ENCODE measurements at places on chromosomes 3 and 15.

GRCh38 chr3:149527531-149528339, 53.2 kb downstream of the TM4SF4 start:
- DNase-seq = peak; percentile 12

- DNase-seq = no peak
These were observed 5.8 kb upstream of the SAMMSON start for GRCh38 chr3:69993757-69994156.

DNA sequence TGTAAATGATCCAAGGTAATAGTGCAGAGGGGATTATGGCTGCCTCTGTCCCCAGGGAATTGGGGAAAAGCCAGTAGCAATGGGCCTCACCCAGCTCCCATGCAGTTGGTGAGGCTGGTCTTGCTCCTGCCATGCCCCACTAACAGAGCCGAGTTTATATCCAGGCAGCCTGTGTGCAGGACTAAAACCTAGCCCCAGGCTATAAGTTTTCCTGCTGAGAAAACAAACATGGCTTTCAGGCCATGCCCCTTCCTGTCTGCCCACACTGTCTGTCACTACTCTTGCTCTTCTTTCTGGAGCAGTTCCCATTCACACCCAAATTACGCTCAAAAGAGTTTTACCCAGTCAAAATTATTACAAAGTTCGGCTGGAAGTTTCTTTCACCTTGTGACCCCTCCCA, 73.5 kb upstream of the SPATA16 start:
- peak; percentile 7 for DNase-seq

- no peak for DNase-seq
These were observed 109.2 kb upstream of the NANOGP8 start for GRCh38 chr15:35194296-35194695.

GRCh38 chr3:139317660-139318430, 26.0 kb upstream of the MRPS22 start:
- DNase-seq = no peak

- DNase-seq = no peak
These were observed 25.8 kb downstream of the COLQ start for GRCh38 chr3:15495461-15496340.

DNA sequence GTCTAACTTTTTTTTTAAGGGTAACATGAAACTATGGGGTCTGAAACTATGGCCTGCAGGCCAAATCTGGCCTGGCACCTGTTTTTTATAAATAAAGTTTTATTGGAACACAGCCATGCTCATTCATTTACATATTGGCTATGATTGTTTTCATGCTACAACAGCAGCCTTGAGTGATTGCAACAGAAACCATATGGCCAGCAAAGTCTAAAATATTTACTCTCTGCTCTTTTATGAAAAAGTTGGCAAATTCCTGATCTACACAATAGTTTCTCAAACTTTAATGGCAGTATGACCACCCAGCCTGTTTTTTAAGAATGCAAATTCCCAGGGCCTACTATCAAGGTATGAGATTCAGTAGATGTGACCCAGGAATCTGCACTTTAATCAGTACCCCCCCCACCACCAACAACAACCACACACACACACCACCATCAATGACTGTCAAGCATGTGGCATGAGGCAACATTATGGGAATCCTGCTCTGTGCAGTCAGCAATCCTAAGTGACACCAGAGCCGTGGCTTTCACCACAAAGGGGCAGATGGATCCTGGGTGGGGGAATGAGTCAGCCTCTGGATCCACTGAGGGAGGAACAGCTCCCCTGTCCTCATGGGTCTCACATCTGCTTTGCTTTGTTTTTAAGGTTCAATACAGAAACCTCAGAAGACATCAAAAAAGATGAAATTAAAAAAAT, 142.8 kb downstream of the NTRK3 start:
- DNase-seq = no peak

DNA sequence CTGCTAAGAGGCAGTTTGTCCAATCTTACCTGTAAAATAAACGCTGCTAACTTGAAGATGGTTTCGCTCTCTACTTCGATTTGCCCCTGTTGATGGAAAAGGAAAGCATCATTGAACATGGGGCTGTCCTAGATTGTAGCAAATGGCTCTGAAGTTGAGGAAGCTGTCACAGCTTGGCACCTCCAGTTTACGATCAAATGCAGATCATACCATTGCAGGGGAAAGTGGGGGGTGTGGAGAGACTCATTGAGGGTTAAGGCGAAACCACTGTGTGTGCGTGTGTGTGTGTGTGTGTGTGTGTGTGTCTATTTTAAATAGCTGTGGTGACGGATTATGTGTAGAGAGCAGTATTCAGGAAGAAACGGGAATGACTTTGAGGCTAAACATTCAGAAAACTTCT, 127.6 kb upstream of the LMOD3 start:
- no peak for DNase-seq

DNA sequence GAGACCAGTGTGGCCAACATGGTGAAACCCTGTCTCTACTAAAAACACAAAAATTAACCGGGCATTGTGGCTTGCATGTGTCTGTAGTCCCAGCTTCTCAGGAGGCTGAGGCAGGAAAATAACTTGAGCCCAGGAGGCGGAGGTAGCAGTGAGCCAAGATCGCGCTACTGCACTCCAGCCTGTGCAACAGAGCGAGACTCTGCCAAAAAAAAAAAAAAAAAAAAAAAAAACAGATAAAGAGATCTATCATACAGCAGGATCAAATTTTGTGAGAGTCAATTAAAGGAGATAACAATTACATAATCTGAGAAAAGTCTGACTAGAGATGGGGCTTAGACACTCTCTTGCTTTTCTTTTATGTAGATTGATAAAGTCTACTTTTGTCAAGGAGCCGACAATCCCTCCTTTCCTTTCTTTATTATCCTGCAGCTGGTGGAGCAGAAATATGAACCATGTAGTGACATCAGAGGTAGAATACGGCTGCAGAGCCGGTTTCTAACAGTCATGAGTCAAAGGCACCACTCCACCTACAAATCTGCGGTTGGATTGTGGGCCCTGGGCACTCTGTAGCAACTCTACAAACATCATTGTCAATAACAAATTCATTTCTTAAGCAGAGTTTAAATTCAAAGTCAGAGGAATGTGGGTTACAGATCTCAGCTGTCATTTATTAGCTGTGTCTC, 9.0 kb downstream of the C2CD4A start:
- peak; percentile 5 for DNase-seq

DNA sequence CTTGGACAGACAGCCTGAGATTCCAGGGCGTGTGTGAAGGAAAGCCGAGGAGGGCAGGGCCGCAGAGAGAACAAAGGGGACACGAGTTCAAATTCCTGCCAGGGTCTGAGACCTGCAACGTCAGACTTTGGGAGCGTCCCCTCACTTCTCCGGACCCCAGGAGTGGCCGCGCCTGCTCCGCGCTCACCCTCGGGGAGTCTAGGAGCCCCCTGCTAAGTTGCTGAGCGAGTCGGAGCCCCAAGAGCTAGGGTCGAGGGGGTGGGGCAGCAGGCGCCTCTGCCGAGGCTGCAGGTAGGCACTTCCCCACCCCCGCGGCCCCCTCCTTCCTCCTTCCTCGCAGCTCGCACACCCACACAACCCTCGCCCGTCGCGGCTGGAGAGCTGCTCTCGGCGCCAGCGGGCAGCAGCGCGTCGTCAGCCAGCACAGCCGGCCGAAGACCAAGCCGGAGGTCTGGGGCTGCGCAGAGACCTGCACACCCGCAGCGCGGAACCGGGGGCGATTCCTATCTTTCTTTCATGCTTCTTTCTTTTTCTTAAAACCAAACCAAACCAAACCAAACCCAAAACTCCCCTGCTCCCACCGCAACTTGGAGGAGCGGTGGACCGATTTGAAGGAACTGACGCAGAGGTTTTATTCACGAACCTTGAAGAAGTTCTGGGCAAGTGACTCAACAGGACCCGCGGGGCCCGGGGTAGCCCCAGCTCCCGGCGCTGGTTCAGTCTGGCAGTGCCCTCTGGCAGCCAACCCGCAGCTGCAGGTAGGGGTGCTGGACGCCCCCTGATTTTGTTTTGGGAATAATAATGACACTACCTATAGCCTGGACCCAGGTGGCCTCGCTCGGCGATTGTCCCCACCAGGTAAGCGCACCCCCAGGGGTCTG, at the start of gene ANKRD34C:
TSS of gene ANKRD34C (plus strand) at position 352 of the 881 bp plus-strand sequence. CDS start 10,563 bp downstream, outside the sequence.
- DNase-seq = peak; percentile 29

GRCh38 chr3:106794442-106794841, 582.8 kb upstream of the CCDC54 start:
- DNase-seq = no peak

DNA sequence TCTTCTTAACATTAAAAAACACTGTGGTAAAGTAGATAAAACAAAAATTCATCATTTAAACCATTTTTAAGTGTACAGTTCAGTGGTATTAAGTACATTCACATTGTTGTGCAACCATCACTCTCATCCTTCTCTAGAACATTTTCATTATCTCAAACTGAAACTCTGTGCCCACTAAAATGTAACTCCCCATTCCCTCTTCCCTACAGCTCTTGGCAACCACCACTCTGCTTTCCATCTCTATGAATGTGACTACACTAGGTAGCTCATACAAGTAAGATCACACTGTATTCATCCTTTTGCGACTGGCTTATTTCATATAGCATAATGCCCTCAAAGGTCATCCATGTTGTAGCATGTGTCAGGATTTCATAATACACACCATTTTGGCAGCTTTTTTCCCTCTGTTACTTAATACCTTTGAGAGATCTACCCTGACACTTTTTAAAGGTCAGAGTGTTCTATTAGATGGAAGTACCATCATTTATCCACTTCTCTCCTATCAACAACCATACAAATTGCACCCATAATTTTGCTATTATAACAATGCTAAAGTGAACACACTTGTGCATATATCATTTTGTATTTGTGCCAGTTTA, 42.9 kb upstream of the FRMD4B start:
- DNase-seq = no peak
